ENCODE measurements at places on chromosomes 1 and 21. TPM values are rescaled to one million over a fixed set of nuclear protein-coding genes. Genes with fewer than 3 reads are reported as not detected.

DNA sequence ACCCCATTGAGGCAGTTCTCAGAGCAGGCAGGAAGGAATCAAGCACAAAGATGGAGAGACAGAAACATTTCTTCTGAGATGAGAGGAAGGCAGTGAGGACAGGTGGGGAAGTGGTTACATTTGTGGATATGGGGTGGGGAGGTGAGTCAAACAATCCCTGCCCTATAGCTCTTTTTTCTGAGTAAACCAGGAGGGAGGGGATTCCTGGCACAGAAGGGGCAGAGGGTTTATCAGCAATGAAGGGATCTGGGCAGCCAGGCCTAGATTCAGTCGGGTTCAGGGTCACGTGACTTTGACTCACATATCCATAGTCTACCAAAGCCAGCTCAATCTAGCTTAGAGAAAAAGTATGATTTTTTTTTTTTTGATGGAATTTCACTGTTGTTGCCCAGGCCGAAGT, 15.7 kb upstream of the PHC2 start:
- peak; percentile 70 for DNase-seq

- DNase-seq, result no peak
Measured at GRCh38 chr1:201080135-201080534, 32.1 kb downstream of the CACNA1S start.

DNA sequence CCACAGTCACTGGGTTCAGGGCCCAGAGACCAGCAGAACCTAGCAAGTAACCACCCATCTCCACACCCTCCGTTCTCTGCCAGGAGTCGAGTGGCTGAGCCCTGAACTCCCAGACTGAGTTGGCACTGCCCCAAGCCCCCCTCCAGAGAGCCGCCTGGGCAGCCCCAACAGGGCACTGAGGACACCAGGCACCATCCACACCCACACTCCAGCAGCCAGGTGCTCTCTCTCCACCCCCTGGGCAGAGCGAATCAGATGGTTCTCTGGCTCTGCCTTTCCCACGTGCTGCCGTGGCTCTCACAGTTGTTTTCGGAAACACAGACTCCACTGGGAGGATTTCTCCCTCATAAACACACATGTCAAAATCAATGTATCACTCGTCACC, 13.6 kb downstream of the WDR4 start:
- no peak for DNase-seq

GRCh38 chr1:25467193-25467592, 36.5 kb downstream of the MACO1 start:
- DNase-seq, result no peak

GRCh38 chr1:75529488-75529887, 81.4 kb downstream of the SLC44A5 start:
- DNase-seq, result no peak

DNA sequence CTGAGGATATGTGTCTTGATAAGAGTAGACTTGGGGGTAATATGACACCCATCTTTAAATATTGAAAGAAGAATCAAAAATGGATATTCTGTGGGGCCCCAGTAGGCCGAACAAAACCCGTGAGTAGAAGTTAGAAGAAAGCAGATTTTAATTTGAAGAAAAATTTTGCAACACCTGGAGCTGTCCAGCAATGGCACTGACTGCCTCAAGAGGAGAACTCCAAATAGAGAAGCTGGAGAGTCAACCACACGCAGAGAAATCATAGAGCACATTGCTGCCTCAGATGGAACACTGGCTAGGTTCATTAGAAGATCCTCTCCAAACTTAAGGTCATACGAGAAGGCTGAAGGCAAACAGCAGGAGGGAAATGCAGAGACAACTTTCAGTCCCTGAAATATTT, 6.8 kb downstream of the NHLH1 start:
- DNase-seq, result no peak

DNA sequence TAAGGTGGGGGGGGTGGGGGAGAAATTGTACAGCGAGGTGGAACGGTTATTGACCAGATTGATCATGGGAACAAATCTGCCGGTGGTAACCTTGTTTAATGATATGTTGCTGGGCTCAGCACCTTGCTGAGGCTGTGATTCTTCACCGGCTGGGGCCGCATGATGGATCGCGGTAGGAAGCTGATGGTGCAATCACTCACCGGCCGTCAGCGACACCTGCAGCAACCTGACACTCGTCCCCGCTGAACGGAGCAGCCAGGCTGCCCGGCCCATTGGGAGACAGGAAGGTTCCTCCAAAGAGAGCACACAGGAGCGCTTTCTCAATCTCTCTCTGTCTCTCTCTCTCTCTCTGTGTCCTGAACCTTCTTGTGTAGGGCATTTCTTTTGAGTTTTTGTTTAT, 128.5 kb upstream of the RRP15 start:
- no peak for DNase-seq

DNA sequence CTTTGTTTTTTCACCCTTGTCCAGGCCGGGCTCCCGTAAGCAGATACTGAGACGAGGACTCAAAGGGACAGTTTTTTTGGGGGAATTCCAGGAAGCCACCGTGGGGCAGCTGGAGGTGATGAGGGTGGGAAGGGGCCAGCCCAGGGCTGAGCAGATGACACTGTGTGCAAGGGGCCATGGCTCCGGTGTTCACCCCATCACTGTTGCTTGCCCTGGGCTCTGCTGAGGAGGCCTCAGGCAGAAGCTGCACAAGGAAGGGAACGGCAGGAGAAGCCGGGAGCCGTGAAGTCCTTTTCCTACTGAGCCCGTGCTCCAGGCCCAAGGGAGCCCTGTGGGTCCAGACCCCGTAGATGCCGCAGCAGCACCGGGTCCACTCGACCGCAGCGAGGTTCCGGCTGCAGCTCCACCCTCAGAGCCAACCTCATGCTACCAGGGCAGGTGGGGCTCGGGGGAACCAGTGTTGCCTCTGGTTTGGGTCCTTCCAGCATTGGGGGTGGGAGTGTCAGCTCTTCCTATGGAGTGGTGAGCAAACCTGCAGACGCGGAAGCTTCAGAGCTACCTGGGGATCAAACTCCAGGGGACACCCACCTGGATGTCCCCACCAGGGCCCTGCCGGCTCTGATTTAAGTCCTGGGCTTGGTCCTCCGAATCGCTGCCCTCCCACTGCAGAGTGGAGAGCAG, 4.3 kb upstream of the CALML6 start:
- no peak for DNase-seq

HAO2 gene
- total RNA-seq, result not detected

WDR64 gene
- total RNA-seq, result 0.12 TPM

DNA sequence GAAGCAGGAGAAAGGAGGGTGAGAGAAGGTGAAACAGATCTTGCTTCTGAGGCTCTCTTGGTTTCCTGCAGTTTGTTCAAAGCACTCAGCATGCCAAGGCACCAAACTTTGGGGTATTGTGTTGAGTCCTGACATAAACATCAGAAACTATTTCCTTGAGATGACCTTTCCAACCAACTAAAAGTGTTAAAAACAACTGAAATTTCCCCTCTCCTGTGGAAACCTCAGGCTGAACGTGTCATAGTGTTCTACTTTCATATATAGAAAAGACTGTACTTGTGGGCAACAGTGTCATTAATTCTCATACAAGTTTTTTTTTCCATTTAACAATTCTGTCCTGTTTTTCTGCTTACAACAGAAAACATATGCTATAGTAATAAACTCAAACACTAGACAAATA, 6.3 kb upstream of the LYST start:
- DNase-seq, result no peak

GRCh38 chr1:186974774-186975181, 146.0 kb downstream of the PLA2G4A start:
- no peak for DNase-seq

RHBDL2 gene
- not detected for total RNA-seq

NME7 gene
- 29.1 TPM for total RNA-seq

CYP4A11 gene
- total RNA-seq, result not detected

GRCh38 chr1:59096501-59096900, 200.4 kb upstream of the FGGY start:
- no peak for DNase-seq

DNA sequence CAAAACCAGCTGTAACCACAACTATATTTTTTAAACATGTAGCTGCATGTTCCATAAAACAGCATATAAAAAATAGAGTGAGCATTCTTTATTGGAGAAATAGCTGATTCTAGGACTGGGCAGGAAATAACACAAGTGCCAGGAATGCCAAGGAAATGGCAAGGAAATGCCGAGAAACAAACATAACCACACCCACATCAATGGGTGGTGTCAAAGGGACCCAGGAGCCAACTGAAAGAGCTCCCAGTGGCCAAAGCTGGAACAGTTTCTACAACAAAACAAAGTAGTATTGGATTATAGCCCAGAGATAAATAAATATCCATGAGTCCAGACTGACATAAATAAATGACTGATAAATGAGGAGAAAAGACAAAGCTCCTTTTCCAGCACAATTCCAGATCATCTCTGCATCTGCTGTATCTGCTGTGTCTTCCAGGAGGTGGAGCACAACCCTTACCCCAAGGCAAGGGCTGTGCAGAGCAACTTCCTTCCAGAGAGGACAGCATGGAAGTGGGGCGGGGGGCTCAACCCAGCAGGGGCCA, 28.1 kb downstream of the ADARB1 start:
- no peak for DNase-seq

- DNase-seq, result no peak
Measured at GRCh38 chr1:103525114-103525606, 339 bp upstream of the RNPC3 start.

- peak; percentile 49 for DNase-seq
Measured at GRCh38 chr1:151716771-151717631, at the start of gene CELF3. TSS of gene CELF3 (minus strand) at chr1:151716803. CDS start at chr1:151716020, 783 bp downstream.

GRCh38 chr1:24769656-24770651, 24.7 kb downstream of the CLIC4 start:
- DNase-seq, result no peak
